ENCODE measurements at places on chromosomes 4 and X.

- no peak for DNase-seq
Measured at GRCh38 chr4:1279253-1279652, 10.4 kb upstream of the MAEA start.

DNA sequence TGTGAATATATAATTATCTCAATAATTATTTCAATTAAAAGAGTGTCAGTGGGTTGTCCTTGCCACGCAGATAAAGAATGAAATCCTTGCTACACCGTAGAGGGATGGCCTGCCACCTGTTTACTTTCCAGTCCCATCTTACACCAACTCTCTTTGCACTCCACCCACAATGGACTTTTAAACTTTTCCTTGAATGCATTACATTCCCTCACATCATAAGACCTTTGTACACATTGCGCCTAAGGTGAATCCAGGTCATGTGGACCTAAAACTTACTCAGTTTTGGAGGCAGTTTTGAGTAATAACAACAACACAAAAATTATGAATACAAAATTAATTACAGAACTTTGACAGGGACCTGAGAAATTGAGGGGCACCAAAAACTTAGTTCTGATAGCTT, 78.7 kb upstream of the PDE5A start:
- no peak for DNase-seq

GRCh38 chrX:55007656-55008055, 7.5 kb downstream of the APEX2 start:
- DNase-seq, result no peak

DNA sequence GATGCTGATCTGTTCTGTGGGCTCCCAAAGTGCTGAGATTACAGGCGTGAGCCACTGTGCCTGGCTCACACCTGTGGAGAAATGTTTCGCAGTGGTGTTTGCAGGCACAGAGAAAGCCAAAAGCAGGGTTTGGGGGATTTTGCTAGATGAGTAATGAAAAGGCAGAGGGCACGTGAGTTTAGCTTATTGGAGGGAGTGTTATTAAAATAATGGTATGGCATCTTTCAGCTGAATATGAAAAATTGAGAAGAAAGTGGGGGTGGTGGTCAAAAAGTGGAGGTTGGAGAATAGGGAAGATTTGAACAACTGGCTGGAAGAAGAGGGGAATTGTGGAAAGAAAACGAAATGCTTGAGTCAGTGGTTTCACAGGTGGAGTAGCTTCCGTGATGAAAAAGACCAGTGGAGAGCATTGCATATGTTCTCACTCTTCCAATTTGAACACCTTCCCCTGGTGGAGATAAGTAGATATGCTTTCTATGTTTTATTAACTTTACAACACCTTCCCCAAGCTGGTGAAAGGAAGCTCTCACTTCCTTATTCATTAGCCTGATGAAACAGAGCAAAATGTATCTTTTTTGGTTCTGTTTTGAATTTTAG, 1.1 kb upstream of the CHST7 start:
- DNase-seq, result no peak

DNA sequence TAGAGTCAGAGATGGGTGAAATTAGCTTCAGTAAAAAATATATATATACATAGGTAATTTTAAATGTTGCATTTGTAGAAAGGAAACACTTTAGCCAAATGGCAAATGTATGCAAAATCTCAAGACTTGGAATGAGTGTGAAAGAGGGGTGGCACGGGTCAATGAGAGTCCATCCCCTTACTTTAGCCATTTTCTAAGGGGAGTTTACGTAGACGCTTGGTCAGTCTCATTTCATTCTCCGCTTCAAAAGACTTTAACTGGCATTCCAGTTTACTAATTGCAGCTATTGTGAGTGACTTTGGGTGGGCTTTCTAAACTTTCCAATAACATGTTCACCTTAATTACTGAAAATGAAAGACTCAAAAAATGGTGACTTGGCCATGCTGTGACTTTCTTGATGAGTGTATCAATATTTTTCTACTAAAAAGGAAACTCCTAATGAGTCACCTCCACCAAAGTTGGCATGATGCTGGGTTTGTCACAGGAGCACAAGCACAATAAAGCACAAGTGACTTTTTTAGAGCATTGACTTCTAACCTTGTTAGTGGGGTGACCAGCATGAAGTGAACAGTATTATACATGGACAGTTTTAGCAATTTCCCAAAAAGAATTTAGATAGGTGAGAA, 356.0 kb upstream of the RASGEF1B start:
- no peak for DNase-seq

- DNase-seq, result no peak
Measured at GRCh38 chr4:131302108-131302507, 1847.0 kb upstream of the PCDH10 start.

GRCh38 chr4:155679343-155679742, 12.7 kb downstream of the GUCY1A1 start:
- no peak for DNase-seq

- no peak for DNase-seq
Measured at GRCh38 chr4:152171556-152171955, 364.3 kb downstream of the FBXW7 start.

DNA sequence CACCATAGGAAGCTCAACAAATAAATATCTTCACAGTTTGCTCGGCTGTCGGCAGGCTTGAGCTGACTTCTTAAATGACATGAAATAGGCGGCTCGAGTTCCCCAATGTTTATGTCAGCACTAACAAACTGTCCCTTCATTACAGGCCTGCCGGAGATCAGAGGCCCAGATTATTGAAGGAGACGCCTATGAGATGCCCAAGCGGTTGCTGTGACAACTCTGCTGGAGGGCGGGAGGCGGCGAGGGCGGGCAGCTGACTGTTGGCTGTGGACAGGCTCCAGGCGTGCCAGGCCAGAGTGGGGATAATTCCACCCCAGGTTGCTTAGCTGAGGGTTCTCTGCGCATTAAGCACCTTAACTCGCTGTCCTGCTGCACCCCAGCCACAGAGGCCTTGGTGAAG, 39.2 kb upstream of the MSX1 start:
- no peak for DNase-seq

DNA sequence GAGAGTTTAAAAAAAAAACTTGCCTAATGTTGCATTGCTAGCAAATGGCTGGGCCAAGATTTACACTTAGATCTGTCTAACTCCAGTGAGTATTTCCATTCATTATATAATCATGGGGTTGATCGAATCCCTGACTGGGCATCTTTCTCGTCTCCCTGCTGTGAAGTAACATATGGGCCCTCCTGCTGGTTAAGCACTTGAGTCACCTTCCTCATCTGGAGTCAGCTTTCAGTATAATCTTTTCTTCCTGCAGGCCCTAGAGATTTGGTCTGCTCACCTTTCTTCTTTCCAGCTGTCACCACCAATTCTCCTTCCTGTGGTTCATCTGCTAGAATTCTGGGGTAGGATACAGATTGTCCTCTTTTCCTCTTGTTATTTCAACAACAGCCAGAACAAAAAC, 41.6 kb downstream of the TIGD2 start:
- DNase-seq, result no peak

DNA sequence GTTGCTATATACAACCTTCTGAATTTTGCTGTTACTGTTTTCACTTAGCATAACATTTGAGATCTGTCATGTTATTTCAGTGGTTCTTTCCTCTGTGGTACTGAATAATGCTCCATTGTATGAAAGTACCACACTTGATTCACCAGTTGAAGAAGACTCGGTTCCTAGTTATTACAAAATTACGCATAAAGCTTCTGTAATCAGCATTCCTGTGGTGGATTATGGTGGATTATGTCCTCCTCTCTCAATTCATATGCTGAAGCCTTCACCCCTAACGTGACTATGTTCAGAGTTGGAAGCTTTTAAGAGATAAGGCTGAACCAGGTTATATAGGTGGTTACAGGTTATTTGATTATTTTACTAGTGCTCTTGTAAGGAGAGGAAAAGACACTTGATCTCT, 2143.5 kb upstream of the AGA start:
- no peak for DNase-seq

Data from kidney epithelial cell (primary cell).